Stimulated activated CD8-positive, alpha-beta memory T cell treated with anti-CD3 and anti-CD28 coated beads, Interleukin-4, amount 100 ng/mL, for 4 hours (primary cell): ENCODE measurements at places on chromosomes 7 and 10.

- no peak for DNase-seq
These were observed 87.5 kb downstream of the CH25H start for GRCh38 chr10:89119651-89120050.

DNA sequence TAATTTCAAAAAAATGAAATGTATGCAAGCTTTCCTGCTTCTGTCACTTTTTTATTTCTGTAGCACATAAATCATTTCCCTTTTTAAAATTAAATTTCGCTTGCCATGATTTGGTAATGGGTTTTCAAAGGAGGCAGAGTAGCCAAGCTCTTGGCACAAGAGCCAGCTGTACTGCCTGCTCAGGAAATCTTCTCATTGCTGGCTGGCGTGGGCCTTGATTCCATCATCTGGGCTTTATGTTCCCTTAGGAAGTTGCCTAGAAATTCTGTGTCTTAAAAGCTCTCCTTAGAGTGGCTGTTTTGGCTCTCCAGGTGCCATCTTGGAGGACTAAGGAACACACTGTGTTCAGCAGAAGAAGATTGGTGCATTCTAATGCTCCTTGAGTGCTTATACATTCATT is 107.4 kb downstream of the ARID5B start:
- no peak for DNase-seq

GRCh38 chr7:50714857-50715256 is 67.8 kb downstream of the GRB10 start:
- no peak for DNase-seq

- DNase-seq = no peak
These were observed 16.7 kb upstream of the C10orf95 start for GRCh38 chr10:102467971-102468438.

DNA sequence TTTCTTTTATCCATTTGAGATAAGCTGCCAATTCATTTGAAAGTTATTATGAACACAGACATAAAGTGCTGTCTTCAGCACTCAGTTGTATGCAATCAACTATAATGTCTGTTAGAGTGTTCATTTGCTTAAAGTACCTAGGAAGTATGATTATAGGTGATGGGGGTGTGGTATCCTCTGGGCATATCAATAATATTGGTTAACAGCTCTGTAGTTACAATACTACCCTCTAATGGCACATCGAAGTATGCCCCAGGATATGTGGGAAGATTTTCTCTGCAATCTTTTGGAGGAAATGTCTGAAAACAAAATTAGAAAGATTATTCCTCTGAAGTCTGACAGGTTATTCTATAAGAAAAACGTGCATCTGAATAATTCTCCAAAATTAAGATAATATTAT is 429.7 kb downstream of the ARL4A start:
- no peak for DNase-seq

GRCh38 chr7:116629051-116629463 is 42.9 kb upstream of the MET start:
- DNase-seq = no peak

DNA sequence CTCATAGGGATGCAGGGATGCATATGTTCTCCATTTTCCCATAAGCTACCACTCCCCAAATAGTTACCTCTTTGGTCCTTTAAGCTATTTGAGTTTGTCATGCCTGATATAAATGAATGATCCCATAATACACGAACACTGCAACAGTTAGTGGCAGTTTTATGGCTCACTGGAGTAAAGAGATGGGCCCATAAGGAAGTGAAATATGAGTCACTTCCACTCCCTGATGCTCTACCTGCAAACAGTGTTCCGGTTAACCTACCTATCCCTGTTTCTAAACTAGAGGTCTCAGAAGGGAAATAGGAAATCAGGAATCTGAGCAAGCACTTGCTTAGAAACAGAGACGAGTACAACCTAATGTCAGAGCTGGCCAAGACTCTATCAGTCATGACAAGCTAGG is 71.7 kb downstream of the CALD1 start:
- DNase-seq = no peak

DNA sequence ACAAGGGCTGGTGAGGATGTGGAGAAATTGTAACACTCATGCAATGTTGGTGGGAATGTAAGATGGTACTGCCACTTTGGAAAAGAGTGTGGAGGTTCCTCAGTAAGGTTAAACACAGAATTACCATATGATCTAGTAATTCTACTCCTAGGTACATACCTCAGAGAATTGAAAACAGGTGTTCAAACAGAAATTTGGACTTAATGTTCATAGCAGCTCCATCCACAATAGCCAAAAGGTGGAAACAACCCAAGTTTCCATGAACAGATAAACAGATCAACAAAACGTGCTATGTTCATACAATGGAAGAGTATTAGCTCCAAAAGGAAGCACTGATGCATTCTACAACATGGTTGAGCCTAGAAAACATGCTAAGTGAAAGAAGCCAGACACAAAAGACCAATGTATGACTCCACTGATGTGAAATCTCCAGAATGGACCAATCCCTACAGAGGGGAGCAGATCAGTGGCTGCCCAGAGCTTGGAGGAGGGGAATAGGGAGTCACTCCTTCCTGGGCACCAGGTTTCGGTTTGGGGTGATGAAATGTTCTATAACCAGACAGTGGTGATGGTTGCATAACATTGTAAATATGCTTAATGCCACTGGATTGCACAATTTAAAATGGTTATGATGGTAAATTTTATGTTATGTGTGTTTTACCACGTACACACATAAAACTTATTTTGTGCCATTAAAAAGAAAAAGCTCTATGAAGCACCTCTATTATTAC is 5.7 kb upstream of the WDR86 start:
- DNase-seq = no peak

- no peak for DNase-seq
These were observed 158.0 kb downstream of the VTI1A start for GRCh38 chr10:112605063-112605462.

GRCh38 chr7:100968650-100969049 is 715 bp upstream of the MUC12 start:
- DNase-seq = no peak

DNA sequence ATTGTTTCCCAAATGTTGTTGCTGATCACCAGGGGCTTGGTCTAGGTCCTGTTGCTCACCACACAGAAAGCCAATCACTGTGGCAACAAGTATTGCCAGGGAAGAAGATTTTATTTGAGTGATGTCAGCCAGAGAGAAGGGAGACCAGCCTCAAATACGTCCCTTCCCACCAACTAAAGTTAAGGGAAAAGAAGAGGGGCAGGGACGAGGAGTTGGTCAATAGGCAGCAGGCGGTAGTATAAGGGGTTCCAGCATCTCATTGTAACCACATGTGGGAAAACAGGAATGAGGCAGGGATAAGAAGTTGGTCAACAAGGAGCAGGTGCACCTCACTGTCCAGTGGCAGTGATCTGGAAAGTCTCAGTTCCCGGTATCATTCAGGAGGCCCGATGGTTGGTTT is 138.9 kb upstream of the KCNMA1 start:
- no peak for DNase-seq

GRCh38 chr7:18995270-18995671 is 122.2 kb downstream of the TWIST1 start:
- no peak for DNase-seq

- DNase-seq = no peak
These were observed 41.4 kb upstream of the DMBT1 start for GRCh38 chr10:122519144-122519543.

DNA sequence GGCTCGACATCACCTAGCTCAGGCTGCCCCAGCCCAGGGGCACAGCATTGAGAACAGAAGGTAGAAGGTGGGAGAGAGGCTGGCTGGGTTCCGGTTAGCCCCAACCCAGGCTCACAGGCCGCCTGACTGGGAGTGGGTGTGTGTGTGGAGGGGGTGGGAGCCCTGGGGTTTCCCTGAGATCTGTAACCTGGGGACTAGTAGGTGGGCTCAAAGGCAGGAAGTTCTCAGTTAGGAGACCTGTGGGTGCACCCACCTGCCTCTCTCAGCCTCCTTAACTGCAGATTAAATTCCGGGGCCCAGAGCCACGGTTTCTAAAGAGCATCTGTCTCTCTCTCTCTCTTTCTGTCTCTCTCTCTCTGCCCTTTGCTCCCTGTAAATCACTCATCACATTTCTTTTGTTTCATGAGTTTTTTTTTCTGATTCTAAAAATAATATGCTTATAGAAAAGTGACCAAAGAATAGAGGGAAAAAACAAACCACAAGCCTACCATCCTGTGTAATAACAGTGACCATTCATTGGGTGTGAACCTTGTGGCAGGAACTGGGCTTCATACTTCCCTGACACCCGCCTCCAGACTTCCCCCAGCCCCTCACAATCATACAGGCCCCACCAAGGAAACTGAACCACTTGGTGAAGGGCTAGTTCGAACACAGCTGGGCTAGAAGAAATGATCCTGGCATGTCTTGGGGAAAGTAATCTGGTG is 83.4 kb upstream of the SMNDC1 start:
- peak; percentile 75 for DNase-seq

- no peak for DNase-seq
These were observed 2.0 kb upstream of the HOGA1 start for GRCh38 chr10:97582169-97582568.

DNA sequence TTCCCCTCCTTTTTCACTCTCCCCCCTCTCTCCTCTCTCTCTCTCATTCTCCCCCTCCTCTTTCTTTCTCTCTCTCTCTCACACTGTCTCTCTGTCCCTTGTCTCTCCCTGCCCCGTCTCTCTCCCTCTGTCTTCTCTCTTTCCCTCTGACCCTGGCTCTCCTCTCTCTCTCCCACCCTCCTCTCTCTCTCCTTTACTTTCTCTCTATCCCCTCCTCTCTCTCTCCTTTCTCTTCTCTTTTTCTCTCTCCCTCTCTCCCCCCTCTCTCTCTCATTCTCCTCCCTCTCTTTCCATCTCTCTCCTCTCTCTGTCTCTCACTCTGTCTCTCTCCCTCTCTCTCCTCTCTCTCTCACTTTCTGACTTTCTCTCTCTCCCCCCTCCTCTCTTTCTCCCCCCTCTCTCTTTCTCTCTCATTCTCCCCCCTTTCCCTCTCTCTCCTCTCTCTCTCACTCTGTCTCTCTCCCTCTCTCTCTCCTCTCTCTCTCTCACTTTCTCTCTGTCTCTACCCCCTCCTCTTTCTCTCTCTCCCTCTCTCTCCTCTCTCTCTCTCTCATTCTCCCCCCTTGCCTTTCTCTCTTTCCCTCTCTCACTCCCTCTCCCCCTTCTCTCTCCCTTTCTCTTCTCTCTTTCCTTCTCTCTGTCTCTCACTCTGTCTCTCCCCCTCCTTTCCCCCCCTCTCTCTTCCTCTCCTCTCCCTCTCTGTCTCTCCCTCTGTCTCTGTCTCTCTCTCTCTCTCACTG is 18.9 kb upstream of the VPS37D start:
- DNase-seq = no peak

DNA sequence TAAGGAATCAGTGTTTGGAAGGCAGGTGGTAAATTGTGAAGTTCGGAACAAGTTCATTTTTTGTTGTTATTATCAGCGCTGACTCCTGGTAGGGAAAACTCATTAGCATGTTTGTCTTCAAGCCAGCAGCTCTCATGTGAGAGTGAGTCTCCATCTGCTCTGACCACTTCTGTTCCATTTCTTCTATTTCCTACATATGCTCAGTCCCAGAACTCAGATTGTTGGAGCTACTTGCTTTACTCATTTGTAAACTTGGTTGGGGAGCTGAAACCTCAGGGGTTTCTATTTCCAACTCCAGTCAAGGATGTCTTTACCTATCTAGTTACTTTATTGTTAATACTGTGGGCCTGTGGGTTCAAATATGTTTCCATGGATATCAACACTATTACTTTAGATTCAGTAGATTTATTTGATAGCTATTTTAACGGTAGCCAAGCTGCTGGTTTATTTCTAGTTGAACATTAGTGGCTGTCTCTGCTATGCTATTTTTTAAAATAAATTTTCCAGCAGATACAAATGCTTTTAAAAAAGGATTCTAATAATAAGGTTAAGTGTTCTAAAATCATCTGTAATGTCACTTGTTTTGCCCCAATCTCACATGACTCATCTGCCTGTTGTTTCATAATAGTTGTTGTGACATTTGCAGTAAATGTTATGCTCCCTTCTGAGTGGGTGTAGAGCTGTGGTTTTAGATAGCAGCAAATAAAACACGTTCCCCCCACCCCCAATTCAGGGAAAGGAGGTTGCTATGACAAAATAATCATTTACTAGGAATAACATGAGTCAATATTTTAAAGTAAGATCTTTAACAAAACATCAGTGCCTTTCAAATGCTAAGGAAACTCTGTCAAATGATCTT is 143.3 kb downstream of the HDAC9 start:
- no peak for DNase-seq

DNA sequence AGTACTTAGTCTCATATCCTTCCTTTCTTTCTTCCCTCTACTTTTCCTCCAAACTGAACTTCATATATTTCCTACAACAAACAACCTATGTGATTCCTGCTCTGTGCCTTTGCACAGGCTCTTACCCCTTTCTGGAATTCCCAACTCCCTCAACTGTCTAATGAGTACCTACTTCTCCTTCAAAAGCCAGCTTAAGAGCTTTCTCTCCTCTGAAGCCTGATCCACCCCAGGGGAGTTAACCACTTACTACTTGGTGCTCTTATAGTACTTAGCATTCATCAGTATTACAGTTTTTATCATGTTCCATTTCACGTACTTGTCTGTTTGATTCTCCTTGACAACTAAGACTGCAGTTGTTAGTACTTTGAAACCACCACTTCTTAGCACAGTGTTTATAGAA is 246.1 kb downstream of the LRRTM3 start:
- DNase-seq = no peak

- DNase-seq = no peak
These were observed 45.7 kb downstream of the PRPF18 start for GRCh38 chr10:13632440-13632839.

- no peak for DNase-seq
These were observed 11.2 kb downstream of the MNX1 start for GRCh38 chr7:156998988-156999957.

GRCh38 chr10:70265032-70265689 is 18.6 kb downstream of the NPFFR1 start:
- DNase-seq = no peak

- no peak for DNase-seq
These were observed 1.2 kb downstream of the SLC4A2 start for GRCh38 chr7:151060416-151061212.

- DNase-seq = no peak
These were observed 79.1 kb downstream of the SPDYE5 start for GRCh38 chr7:75571209-75571608.

DNA sequence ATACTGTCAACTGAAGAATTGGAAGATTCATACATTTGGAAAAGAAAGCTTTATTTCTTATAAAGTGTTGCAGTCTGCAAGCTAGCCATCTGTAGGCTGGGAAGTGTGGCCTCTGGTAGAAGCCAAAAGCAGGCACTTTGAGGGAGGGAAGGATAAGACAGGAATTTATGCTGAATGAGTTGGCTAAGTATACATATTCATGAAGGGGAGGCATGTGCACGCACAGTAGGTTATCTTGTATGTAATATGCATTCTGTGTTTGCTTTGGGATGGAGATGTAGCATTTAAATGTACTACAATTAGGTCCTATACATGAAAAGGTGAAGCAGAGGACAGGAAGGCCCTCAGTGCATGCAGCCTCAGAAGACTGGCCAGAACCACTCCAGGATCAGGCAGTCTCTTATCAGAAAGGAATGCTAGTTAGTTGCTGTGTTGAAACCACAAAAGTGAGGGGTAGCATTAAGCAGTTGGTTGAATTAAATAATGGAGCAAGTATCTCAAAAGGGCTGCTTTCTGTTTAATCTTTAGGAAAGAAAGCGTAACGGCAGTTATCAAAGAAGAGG is 40.9 kb downstream of the MYO3A start:
- no peak for DNase-seq

- peak; percentile 17 for DNase-seq
These were observed 166.0 kb upstream of the SP4 start for GRCh38 chr7:21261627-21262594.

GRCh38 chr10:30039567-30039966 is 19.8 kb downstream of the JCAD start:
- DNase-seq = no peak

GRCh38 chr7:68245688-68246087 is 1249.1 kb downstream of the TYW1 start:
- no peak for DNase-seq
